ENCODE measurements at places on chromosomes 16 and 17.

GRCh38 chr16:84754353-84754856, 54.6 kb downstream of the USP10 start:
- peak; percentile 76 for DNase-seq

GRCh38 chr17:12664894-12665262, 812 bp upstream of the MYOCD start:
- DNase-seq: no peak

DNA sequence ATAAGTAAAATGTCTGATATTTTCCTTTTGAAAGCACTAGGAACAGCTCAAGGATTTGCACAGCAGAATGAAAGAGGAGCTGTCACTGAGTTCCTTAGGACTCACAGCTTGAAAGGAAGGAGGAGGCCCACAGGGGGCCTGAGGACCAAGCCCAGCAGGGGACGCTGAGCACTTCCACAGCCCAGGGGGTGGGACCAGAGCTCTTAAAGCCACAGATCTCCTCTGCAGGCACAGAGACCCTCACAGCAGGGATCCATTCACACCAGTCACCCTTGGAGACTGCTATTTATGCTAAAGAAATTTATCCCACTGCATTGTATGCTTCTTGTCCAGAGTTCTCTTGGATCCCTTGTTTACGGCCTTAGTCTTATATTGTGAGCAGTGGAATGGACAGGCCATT, 253.3 kb downstream of the STX8 start:
- DNase-seq: no peak

- DNase-seq: no peak
Measured at GRCh38 chr16:89448656-89449055, 41.7 kb downstream of the ANKRD11 start.

- no peak for DNase-seq
Measured at GRCh38 chr16:80948886-80949493, 57.7 kb downstream of the CMC2 start.

- no peak for DNase-seq
Measured at GRCh38 chr17:73900516-73900915, 256.3 kb upstream of the SDK2 start.

DNA sequence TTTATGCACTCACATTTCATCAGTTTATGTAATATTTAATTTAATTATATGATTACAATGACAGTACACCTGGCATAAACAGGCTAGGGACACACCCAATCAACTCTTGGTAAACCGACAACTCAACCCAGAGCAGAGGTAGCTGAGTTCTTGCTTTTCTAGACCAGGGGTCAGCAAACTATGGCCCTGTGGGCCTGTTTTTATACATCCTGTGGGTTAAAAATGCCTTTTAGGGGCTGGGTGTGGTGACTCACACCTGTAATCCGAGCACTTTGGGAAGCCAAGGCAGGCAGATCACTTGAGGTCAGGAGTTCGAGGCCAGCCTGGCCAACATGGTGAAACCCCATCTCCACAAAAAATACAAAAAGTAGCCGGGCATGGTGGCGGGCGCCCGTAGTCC, 99.2 kb upstream of the TMEM97 start:
- DNase-seq: no peak

DNA sequence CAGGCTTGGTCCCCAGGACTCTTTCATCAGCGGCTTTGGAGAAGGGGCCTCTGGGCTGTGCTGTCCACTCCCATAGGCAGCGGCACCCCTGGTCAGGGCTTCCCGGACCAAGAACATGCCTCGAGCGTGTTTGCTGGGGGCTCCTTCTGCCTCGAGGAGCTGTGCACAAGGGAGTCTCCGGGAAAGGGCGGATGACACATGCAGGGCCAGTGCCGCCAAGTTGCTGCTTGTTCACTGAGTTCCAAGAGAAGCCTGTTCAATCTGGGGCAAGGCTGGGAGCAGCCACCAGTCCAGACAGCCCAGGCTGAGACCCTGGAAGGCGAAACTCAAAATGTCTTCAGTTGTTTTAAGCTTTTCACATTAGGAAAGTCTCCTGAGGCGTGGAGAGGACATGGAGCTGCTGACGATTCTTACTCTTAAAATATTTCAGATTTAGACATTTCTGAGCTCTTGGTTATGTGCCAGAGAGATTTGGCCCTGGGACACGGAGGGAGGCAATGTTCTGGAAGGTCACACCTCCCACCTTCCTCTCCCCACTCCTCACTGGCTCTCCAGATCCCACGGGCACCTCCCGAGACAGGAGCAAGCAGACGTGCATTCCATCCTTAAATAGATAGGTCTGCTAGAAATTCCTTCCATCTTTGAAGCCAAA, 84.5 kb upstream of the ZNF469 start:
- DNase-seq: no peak

DNA sequence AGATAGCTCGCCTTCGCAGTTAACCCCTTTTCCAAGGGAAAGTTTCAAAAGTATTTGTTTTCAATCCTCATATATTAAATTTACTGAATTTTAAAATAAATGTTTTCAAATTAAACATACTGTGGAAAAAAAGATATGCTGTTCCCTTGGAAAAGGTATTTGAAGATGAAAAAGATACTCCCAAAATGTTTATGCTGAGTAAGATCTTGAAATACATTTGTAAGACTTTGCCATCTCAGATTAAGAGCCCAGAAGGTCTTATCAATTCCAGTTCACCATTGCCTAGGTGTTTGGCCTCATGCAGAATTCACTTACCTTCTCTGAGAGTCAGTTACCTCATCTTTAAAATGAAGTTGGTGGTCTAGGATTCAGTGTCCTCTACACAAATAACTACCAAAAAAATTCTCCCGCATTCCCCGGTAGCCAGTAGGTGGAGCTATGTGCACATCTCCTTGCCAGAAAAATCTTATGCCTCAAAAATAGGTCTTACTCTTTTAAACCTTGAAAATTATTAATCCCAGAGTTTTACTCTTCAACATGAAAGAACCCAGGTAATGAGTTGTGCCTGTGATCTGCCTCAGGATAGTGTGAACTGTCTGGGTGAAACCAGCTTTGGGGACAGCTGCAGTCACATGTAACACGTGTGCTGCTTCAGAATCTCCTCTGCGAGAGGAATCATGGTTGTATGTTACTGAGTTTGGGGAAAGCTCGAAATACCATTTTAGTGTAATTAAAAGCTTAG, 178.3 kb downstream of the MRTFB start:
- peak; percentile 33 for DNase-seq

DNA sequence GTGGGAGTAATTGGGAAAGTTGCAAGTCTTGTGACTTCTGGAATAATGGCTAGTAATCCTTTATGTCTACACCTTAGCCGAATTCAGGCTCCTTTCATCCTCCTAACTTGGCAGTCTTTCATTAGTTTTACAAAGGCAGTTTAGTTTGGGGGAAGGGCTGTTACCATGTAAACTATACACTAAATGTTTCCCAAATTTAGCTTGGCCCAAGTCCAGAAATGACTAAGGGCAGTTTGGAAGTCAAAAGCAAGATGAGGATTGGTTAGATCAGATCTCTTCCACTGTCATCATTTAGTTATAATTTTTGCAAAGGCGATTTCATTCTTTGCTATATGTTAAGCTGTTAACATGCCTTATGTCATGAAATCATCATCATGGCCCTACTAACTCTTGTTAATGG, 115.4 kb upstream of the CACNG3 start:
- no peak for DNase-seq

DNA sequence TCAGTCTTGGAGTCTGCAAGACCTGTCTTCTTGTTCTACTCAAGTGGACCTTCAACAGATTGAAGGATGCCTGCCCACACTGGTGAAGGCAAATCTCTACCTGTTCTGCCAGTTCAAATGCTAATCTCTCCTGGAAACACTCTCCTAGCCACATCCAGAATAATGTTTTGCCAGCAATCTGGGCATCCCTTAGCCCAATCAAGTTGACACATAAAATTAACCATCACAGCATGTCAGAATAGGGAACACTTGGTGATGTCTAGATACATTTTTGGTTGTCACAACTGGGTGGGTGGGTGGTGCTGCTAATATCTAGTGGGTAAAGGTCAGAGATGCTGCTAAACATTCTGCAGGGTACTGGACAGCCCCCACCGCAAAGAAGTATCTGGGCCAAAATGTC, 744.9 kb upstream of the SOX9 start:
- DNase-seq: no peak

DNA sequence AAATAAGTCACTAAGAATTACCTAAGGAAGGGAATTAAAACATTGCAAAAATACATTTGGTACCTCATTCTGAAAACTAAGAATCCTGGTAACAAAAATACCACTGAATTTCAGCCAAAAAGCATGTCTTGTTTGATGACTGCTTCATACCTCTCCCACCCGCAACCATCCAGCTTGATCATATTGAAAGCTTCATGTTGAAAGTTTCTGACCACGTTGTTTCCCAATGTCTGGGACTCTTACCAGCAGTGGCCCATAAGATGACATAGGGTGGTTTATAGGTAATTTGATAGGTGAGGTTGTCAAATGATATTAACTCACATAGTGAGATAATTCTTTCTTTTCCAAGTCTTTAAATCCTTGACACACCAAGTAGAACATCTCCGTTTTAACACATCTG, 139.3 kb downstream of the CDH11 start:
- DNase-seq: no peak

GRCh38 chr17:59366040-59366757, 34.7 kb downstream of the YPEL2 start:
- DNase-seq: no peak

DNA sequence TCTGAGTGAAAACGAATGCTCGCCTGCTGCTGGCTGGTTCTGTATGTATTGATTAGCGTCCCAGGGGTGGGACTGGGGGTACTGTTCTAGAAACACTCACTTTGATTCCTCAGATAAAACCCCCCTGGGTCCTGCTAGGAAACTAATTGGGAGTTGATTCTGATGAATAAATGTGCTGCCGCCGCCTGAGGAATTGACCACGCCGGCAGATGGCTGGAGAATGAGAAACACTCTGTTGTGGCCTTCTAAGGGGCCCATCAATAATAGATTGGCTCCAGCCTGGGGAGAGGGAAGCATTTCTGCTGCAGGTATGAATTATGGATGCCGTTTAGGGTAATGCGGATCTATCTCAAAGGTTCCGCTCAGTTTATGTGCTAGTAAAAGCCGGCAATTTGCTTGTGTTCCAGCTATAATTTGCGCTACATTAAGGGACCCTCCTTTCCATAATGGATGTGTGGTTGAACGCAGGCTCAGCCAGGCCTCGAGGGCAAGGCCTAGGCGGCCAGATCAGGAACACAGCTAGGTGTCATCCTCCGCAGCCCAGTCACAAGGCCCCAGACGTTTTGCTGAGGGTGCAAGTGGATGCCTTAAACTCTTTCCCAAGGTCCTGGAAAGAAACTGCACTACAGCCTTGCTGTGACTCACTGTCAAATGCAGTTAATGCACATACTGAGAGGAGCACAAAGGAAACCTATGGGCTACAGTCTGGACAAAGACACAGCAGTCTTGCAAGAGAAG, 132.2 kb upstream of the HS3ST2 start:
- DNase-seq: no peak

GRCh38 chr16:31711344-31711845, 162.2 kb upstream of the ZNF267 start:
- no peak for DNase-seq

- DNase-seq: no peak
Measured at GRCh38 chr16:4736546-4736945, 2.2 kb downstream of the DNAAF8 start.

DNA sequence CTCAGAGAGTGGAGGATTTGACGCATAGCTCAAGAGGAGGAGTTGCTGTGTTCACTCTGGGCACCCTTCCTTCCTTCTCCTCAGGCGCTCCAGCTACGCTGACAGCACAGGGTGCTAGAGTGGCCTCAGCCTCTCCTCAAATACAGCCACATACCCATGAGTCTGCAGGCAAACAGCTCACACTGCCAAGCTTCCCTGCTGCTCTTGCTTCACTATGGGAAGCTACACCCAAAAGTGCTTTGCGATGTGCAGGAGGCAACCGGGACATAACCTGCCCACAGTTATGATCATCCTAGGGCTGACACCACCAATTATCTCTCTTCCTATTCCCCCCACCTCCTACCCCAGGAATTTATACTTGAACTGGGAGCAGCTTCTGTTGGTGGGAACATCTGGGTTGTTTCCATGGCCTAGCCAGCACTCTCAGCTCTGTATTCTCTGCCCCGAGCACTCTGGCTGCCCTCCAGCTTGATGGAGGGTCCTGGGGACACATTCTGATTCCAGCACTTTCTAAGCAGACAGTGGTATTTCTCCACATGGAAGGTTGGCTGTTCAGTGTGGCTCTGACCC, 40.3 kb upstream of the SREBF1 start:
- no peak for DNase-seq

DNA sequence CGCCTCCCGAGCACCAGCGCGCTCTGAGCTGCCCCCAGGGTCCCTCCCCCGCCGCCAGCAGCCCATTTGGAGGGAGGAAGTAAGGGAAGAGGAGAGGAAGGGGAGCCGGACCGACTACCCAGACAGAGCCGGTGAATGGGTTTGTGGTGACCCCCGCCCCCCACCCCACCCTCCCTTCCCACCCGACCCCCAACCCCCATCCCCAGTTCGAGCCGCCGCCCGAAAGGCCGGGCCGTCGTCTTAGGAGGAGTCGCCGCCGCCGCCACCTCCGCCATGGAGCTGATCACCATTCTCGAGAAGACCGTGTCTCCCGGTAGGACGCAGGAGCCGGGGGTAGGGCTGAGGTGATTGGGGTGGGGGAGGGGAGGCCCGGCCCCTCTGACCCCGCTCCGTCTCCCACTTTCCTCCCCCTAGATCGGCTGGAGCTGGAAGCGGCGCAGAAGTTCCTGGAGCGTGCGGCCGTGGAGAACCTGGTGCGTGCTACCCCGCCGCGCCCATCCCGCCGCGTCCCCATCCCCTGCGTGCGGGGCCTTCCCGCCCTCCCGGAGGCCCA, 329 bp downstream of the KPNB1 start:
- no peak for DNase-seq

GRCh38 chr17:35889818-35890773, 9.9 kb upstream of the CCL5 start:
- DNase-seq: no peak

- no peak for DNase-seq
Measured at GRCh38 chr16:49615576-49615975, 240.3 kb downstream of the ZNF423 start.

Measured in CD4-positive, alpha-beta T cell treated with Interleukin-15 for 1 hour (primary cell).